ENCODE measurements at places on chromosomes 6 and 20.
A peak's percentile ranks its signal among the peaks of the same experiment; 100 is the strongest.

DNA sequence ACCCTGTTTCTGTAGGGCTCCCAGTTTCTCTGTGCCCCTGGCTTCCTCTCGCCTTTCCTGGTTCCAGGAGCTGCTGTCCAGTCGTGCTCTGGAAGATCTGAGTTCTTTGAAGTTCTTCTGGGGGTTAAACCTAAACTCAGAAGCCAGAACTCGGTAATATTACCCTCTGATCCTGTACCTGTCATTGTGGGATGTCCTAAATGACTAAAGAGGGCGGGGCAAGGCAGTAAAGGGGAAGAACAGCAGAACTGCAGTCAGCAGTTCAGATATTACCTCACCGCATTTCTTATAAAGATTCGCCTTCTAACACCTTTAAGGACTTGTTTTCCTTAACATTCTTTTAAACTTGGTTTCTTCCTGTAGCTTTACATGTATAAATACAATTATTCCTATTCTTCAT, 63.9 kb downstream of the FAM120B start:
- no peak overlapping the region for H3K4me3 ChIP-seq
- H3K27me3 ChIP-seq: no peaks in the 10 kb centered on the region
- no peak overlapping the region for H3K27ac ChIP-seq

- peaks cover 24% of the 10 kb centered on the region for H3K27me3 ChIP-seq
- no peak overlapping the region for H3K4me3 ChIP-seq
- H3K36me3 ChIP-seq: no peaks in the 10 kb centered on the region
- DNase-seq: no peak
Observed at GRCh38 chr6:125142618-125143017, 11.0 kb upstream of the TPD52L1 start.

DNA sequence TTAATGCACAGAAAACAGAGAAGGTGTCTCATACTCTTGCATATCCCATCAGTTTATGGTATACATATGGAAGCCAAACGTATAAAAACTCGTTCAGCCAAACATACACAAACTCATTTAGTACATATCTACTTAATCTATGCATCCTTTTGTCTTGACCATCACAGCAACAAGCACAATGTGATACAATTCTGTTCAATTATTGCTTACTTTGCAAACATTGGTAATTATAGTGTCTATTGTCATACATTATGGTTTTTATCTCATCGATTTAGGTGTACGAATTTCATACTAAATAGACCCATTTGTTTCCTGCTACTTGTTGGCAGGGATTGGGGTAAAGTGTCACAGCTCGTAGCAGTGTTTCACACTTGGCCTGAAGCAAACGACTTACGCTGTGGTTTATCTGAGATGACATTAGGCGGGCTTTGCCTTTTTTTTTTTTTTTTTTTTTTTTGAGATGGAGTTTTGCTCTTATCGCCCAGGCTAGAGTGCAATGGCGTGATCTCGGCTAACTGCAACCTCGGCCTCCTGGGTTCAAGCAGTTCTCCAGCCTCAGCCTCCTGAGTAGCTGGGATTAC, 425.9 kb upstream of the JARID2 start:
- peaks cover 5% of the 10 kb centered on the region for H3K4me1 ChIP-seq
- no peak for DNase-seq
- H3K27me3 ChIP-seq: no peaks in the 10 kb centered on the region
- no peaks in the 10 kb centered on the region for H3K36me3 ChIP-seq

DNA sequence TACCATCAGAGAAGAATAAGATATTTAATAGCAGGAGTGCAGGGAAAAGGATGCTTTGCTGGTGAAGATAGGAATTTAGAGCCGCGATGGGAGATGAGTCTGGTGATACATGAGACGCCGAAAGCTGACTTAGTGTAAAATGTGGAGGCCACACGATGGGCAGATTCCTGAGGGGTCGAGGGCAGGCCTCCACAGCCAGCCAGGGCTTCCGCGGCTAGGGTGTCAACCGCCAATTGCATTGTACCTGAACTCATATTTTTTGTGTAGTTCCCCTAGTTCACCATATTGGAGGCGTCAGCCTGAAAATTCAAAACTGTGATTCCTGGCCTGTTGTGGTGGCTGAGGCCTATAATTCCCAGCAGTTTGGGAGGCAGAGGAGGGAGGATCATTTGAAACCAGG, 8.5 kb downstream of the ETV7 start:
- no peaks in the 10 kb centered on the region for H3K36me3 ChIP-seq
- H3K4me1 ChIP-seq: no peaks in the 10 kb centered on the region
- no peak overlapping the region for H3K27ac ChIP-seq

- H3K36me3 ChIP-seq: no peaks in the 10 kb centered on the region
- no peak overlapping the region for H3K4me3 ChIP-seq
- DNase-seq: no peak
- H3K27me3 ChIP-seq: peaks cover 26% of the 10 kb centered on the region
- H3K4me1 ChIP-seq: peaks cover 6% of the 10 kb centered on the region
- no peak overlapping the region for H3K27ac ChIP-seq
Observed at GRCh38 chr6:130369831-130370230, 4.0 kb downstream of the TMEM200A start.

DNA sequence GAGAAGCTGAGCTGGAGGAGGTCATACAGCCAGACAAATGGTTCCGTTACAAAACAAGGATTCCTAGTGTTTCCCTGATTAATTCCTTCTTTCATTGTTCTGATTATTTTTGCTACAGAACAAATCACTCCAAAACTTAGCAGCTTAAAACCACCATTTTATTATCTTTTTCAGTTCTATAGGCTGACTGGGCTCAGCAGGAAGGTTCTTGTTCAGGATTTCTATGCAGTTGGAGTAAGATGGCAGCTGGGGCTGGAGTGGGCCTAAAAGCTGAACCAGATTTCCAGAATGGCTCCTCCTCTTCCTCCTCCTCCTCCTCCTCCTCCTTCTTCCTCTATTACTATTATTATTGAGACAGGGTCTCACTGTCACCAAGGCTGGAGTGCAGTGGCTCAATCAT, 112.2 kb upstream of the SHLD1 start:
- peaks cover 11% of the 10 kb centered on the region for H3K4me1 ChIP-seq
- H3K4me3 ChIP-seq: no peak overlapping the region
- no peak overlapping the region for H3K27ac ChIP-seq
- no peak for DNase-seq
- H3K27me3 ChIP-seq: no peaks in the 10 kb centered on the region
- H3K36me3 ChIP-seq: no peaks in the 10 kb centered on the region

DNA sequence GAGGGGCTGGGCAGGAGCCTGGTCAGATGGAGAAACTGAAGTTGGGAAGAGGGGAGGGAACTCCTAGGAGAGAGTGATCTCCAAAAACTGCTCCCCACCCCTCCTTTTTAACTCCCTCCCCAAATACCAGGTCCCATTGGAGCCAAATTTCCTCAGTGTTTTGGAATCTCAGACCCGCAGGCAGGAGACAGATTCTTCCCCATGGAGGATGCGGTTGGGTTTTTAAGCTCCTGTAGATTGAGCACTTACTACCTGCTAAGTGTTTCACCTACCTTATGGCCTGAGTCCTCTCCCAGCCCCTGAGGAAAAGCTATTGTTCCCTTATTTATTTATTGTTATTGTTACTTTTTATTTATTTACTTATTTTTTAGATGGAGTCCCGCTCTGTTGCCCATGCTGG, 73.2 kb downstream of the CEBPB start:
- H3K27ac ChIP-seq: no peak overlapping the region
- no peaks in the 10 kb centered on the region for H3K27me3 ChIP-seq
- H3K36me3 ChIP-seq: no peaks in the 10 kb centered on the region

- peak; percentile 46 for DNase-seq
- H3K4me3 ChIP-seq: peak overlapping the region; percentile 69
- H3K36me3 ChIP-seq: peaks cover 5% of the 10 kb centered on the region
- peaks cover 27% of the 10 kb centered on the region for H3K4me1 ChIP-seq
- H3K27ac ChIP-seq: peak overlapping the region; percentile 64
Observed at GRCh38 chr6:105994591-105995390, 91.3 kb upstream of the PRDM1 start.

DNA sequence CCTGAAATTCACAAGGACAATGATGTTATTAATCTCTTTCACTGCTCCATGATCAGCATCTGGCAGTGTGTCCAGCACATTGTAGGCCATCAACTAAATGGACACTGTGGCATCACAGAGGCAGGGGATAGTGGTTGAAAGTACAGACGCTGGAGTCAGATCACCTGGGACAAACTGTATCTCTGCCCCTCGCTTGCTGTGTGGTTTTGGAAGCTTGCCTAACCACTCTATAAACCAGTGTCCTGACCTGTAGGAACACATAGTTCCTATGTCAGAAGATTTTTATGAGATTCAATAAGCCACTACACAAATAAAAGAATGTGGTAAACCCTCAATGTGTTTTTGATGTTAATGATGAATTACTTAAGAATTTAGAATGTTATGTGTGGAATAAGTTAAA, 219.3 kb upstream of the RNF217 start:
- no peaks in the 10 kb centered on the region for H3K4me1 ChIP-seq
- DNase-seq: no peak
- H3K4me3 ChIP-seq: no peak overlapping the region

DNA sequence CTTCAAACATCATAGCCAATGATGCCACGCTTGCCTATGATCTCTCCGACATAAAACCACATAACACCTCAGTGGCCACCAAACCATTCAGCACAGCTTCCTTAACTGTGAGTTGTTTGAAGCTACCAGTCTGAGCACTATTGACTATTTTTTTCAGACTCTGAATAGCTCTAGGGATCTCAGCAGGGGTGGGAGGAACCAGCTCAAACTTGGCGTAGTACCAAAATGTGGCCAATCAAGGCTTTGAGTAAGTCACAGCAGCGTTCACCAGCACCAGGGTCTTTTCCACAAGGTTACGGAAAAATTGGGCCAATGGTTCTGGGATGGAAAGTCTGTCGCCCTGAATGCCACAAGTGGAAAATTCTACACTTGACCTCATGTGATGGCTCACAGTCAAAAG, 70.6 kb downstream of the SMPDL3A start:
- peaks cover 11% of the 10 kb centered on the region for H3K27me3 ChIP-seq
- DNase-seq: no peak
- no peak overlapping the region for H3K4me3 ChIP-seq
- no peaks in the 10 kb centered on the region for H3K36me3 ChIP-seq

GRCh38 chr6:53154794-53155193, 6.2 kb upstream of the GCM1 start:
- H3K4me1 ChIP-seq: no peaks in the 10 kb centered on the region
- H3K36me3 ChIP-seq: no peaks in the 10 kb centered on the region
- DNase-seq: no peak
- peaks cover 12% of the 10 kb centered on the region for H3K27me3 ChIP-seq
- H3K27ac ChIP-seq: no peak overlapping the region

DNA sequence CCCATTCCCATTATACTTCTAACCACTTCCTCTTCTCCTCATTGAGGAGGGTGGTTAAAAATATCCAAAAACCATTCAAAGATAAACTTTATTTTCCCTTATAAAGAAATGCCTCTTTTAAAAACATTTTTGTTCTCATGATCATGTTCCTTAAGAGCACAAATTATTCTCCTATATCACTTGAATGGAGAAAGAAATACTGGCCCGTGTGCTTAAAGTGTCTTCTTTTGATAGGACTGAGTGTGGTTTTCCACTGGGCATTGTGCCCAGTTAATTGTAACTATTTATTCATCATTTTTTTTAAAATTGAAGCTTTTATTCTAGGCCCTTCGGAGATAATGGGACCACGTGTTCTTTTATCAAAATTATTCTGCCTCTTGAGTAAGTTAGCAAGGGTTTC, 871.5 kb downstream of the QKI start:
- no peaks in the 10 kb centered on the region for H3K27me3 ChIP-seq
- H3K36me3 ChIP-seq: no peaks in the 10 kb centered on the region
- no peaks in the 10 kb centered on the region for H3K4me1 ChIP-seq
- H3K4me3 ChIP-seq: no peak overlapping the region

- H3K27ac ChIP-seq: no peak overlapping the region
- no peaks in the 10 kb centered on the region for H3K36me3 ChIP-seq
- peaks cover 32% of the 10 kb centered on the region for H3K27me3 ChIP-seq
Observed at GRCh38 chr6:129342796-129343195, 367.2 kb downstream of the ARHGAP18 start.

DNA sequence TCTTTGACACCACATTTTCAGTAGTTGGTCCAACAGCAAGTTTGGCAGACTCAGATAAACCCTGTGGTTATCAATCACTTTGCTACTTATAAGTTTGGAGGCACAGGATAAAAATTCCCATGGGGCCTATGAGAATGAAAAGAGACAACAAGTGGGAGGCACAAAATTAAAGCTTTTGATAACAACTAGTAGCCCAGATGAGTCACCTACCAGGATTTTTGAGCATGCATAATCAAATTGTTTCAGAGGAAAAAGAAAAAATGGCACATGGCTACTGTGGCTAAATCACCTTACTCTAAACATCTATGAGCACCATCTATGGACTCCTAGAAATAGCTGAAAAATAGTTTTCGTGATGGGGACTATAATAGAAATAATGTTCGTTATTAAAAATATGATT, 40.8 kb upstream of the BMP5 start:
- H3K27me3 ChIP-seq: no peaks in the 10 kb centered on the region
- no peak overlapping the region for H3K4me3 ChIP-seq
- no peaks in the 10 kb centered on the region for H3K4me1 ChIP-seq
- H3K36me3 ChIP-seq: no peaks in the 10 kb centered on the region
- no peak for DNase-seq

DNA sequence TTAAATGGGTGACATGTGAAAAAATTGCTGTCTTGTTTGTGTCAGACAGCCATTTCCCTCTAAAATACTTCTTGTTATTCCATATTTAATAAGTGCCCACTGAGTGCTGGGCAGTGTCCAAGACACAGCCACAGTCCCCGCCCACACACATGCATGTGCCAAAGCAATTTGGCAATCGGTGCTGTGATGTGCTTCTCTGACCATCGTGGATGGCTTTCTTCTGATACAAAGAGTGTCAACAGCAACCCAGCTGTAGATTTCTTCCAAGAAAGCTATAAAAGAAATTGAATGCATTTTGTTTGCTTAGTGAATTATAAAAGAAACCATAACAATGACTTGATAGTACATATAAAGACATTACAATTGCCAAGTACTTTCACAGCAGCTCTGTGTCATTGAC, 140.5 kb upstream of the ATXN1 start:
- peaks cover 41% of the 10 kb centered on the region for H3K27me3 ChIP-seq
- H3K4me1 ChIP-seq: no peaks in the 10 kb centered on the region
- no peaks in the 10 kb centered on the region for H3K36me3 ChIP-seq
- no peak for DNase-seq
- no peak overlapping the region for H3K27ac ChIP-seq
- H3K4me3 ChIP-seq: no peak overlapping the region

DNA sequence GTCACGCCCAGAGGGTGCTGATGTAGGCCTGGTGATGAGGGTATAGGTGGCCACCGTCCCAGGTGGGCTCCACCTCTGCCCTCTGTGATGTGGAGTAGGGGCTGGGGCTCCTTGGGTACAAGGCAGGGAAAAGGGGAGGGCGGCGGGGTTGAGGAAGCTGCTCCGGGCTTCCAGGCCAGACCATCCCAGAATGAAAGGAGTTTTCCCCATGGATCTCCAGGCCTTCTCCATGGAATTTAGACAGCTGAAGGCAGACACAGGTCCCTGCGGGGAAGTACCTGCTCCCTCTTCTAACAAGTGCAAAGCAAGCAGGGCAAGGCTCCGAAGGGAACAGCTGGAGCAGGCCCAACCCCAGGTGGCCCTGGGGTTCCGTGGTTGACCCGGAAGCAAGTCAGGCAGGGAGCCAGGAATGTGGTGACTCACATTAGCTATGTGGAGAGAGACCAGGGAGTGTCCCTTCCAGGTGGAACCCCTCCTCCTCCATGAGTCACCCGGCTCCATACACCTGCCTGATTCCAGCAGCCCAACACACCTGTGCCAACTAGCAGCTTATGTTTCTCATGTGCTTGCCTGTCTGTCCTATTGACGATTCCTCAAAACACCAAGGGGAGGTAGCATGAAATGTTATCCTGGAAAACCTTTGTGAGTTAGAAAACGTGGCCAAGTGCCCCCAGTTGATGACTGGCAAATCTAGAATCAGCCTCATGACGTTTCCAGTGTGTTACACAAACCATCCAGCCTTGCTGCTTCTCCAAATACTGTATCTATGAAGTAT, 59.7 kb upstream of the SNX9 start:
- H3K27me3 ChIP-seq: no peaks in the 10 kb centered on the region
- H3K4me1 ChIP-seq: peaks cover 86% of the 10 kb centered on the region
- DNase-seq: peak; percentile 46
- peaks cover 25% of the 10 kb centered on the region for H3K36me3 ChIP-seq

Measured in activated naive CD8-positive, alpha-beta T cell treated with anti-CD3 and anti-CD28 coated beads for 36 hours (primary cell).